ENCODE measurements at places on chromosomes 2 and 18.

DNA sequence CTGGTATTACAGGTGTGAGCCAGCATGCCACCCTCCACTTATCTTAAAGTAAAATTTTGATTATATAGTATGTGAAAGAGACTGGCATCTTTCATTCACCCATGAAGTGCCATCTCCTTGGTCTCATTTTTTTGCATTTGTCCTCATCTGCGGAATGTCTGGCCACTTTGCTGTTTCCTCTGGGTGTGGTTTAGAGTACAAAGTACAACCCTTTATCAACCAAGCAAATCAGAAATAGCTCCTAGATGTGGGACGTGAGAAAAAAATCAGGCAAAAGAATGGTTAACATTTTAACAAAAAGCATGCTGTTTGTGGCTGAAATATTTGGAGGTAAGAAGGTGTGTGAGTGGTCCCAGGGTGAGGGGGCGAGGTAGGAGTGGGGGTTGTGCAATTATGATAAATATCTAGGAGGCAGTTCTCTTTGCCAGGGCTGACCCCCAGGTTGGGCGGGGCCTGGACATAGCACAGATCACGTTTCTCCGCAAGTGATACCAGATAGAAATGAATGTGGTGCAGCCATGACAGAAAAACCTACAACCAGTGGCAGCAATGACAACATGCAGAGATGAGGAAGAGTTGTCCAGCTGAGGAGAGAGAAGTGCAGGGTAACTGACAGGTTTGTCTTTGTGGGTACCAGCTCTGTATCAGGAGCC lies 115.8 kb upstream of the SERTAD2 start:
- DNase-seq: no peak

DNA sequence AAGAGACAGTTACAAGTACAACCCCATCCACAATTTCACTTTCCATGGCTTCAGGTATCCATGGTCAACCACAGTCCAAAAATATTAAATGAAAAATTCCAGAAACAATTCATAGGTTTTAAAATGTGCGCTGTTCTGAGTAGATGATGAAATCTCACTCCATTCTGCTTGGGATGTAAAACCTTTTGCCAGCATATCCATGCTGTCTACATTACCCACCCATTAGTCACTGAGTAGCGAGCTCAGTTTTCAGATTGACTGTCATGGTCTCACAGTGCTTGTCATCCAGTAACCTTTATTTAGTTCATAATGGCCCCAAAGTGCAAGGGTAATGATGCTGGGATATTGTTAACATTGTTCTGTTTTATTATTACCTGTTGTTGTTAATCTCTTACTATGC lies 40.5 kb downstream of the SMAD4 start:
- DNase-seq: no peak

DNA sequence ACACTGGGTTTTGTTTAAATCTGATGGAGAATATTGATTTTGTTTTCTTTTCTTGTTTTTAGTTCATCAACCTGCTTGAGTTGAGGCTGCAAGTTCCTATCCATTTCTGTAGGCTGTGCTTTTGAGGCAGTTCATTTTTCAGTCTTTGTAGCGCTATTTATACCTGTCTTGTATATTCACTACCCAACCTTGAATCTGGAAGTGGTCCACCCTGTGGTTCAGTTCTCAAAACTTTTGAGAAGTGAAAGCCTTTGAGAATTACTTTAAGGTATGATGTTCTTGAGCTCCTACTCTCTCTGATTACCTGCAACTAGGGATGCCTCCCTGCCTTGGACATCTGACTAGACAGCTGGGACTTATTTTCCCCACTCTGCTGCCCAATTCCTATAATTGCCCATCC lies 53.5 kb upstream of the KCNE4 start:
- DNase-seq: no peak

DNA sequence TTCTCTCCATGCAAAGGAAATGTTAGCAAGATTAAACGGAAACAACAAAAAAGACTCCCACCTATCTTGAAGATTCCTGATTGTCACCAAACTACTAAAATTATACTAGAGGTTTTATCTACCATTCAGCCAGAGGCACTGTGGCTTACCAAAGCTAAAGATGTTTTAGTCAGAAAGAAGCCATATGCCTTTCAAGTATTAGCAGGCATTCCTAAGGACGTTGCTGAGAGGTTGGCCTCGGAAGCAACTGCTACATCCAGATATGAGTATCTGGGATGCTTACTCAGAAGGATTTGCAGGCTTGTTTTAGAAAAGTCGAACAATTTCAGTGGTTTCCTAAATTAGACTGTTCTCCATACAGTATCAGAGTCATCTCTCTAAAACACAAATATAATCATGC lies 88.3 kb upstream of the UBE2E3 start:
- DNase-seq: no peak

- DNase-seq: no peak
Observed at GRCh38 chr18:79252904-79253633, 142.7 kb upstream of the NFATC1 start.

GRCh38 chr2:203022751-203023150 lies 8.1 kb downstream of the NBEAL1 start:
- DNase-seq: no peak

GRCh38 chr2:143399631-143400069 lies 270.4 kb downstream of the ARHGAP15 start:
- DNase-seq: no peak

Data from D721Med (cell line).